ENCODE measurements at places on chromosomes 11 and 22.
A peak's percentile ranks its signal among the peaks of the same experiment; 100 is the strongest.

DNA sequence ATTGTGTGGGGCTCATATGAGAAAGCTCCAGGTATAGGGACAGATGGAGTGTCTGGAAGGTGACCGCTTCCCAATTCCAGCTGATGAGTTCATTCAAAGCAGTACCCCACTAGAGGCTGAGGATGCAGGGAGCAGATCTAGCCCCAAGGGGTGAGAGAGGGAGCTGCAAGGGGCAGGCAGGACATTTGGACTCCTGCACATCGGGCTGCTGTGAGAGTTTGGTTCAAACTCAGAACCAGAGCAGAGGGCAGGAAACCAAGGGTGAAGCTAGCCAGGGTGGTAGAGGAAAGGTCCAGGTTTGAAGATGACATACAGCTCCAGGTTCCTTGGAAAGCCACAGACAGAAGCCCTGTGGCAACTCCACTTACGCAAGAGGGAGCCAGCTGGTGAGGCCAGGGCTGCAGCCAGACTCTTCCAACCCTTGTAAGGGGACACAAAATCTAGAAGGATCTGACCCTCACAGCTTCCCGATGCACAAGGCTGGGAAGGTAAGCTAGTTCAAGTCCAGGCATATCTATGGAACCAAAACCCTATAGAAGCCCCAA, 1.9 kb downstream of the CSNK2A3 start:
- no peak for DNase-seq

DNA sequence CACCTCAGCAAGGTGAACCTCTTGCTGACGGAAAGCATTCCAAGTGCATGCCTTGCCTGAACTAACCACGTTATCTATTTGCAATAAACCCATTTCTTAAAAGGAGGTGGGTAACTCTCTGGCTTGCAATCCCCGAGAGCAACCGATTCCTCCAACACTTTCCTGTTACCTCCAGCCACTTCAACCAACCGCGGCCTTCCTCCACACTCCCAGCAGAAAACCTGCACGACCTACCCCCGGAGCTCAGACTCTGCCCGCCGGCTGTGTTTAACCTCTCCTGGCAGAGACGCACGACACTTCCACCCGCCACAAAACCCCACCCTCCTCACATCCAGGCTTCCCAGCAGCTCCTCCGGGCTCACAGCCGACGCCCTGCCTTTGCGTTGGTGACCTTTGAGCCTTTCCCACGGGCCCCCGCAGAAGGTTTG, 708 bp downstream of the SCO2 start:
- no peak for DNase-seq

DNA sequence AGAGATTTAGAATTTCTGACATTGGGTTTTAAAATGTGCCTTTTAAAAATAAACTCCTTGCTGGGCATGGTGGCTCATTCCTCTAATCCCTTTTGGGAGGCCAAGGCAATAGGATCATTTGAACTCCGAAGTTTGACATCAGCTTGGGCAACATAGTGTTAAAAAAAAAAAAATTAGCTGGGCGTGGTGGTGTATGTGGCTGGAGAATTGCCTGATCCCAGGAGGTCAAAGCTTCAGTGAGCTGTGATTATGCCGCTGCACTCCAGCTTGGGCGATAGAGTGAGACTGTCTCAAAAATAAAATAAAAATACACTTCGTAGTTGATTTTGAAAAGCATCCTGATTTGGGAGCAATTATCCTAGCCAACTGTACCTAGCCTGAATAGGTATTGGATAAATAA, 3.4 kb upstream of the APLP2 start:
- DNase-seq = no peak

GRCh38 chr11:67389477-67389876, 2.3 kb upstream of the RAD9A start:
- no peak for DNase-seq

DNA sequence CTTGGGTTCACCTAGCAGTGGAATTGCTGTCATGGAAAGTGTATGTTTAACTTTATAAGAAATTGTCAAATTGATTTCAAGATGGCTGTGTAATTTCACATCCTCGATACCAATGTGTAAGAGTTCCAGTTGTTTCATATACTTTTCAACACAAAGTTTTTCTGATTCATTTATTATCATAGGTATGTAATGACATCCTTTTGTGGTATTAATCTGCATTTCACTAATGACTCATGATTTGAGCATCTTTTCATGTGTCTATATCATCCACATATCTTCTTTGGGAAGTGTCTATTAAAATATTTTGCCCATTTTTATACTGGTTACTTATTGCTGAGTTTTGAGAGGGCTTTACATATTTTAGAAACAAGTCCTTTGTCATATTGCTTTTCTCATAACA, 17.0 kb upstream of the GLYATL1B start:
- no peak for DNase-seq

DNA sequence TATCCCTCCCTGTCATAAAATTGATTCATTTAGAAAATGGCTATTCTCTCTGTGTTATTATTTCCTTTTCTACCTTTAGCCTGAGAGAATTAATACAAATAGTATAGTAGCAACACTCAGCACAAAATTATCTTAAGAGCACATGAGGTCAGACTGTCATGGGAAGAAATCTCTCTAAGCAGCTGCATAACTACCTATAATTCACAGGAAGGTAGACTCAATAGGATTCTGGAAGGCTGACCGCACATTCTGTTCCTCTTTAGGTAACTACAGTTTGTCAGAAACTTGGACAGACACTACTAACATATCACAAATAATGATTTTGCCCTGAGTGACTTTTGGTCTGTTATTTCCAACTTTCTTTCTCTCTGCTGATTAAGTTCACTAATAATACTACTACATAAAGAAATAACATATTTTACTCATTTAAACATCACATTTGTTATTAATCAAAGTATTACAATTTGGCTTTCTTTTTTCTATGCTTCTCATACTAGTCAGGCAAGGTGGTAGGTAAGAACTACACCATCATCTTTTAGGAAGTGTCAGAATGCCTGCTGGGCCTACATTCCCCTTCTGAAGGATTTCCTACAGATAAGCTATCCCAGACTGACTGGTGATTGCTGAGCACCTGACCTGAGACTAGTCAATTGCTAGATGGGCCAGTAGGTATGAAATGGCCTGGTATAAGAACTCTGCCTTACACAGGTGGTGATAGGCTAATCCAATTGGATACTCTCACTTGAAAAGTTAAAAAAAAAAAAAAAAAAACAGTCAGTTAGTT, 325.1 kb downstream of the DLG2 start:
- no peak for DNase-seq

DNA sequence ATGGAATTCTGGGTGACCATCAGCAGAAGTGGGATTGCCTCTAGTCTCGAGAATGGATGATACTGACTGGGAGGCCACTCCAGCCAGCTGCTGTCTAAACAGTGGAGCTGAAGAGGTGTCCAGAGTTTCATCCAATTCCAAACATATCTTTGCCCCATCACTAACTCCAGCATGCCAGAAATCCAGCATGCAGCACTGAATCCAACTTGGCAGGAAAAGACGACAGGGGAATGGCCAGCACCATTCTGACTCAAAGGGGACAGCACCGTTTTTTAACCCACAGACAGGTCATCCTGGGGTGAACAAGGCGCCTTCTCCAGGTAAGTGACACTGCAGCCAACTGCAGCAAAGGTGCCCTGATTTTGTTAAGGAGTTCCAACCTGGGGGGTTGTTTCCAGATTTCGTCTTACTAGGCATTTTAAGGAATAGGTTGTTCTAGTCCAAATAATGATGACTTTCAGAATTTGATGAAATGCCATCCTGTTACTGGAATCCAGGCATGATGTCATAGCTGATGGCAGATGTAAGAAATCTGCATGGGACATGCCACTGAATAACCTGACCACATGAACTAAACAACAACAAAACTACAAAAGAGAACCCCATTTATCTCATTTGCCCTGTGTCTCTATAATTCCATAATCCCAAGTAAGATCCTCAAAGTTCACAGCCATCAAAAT, 32.3 kb downstream of the FEZ1 start:
- no peak for DNase-seq

DNA sequence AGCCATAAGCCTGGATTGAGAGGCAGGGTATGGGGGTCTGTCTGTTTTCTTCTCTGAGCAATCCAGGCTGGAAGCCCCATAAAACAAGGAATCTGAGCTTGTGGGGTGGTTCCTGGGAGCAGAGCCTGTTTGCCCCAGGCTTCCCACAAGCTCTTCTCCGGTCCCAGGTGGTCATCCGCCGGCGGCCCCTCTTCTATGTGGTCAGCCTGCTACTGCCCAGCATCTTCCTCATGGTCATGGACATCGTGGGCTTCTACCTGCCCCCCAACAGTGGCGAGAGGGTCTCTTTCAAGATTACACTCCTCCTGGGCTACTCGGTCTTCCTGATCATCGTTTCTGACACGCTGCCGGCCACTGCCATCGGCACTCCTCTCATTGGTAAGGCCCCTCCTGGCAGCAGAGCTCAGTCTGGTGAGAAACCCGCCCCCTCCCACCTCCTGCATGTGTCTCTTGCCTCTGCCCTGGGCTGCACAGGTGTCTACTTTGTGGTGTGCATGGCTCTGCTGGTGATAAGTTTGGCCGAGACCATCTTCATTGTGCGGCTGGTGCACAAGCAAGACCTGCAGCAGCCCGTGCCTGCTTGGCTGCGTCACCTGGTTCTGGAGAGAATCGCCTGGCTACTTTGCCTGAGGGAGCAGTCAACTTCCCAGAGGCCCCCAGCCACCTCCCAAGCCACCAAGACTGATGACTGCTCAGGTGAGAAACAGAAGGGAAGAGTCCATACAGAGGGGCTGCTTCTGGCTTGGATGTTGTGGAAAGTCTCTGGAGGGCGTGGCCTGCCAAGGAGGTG, 11.6 kb downstream of the HTR3A start:
- DNase-seq = no peak

GRCh38 chr11:65473278-65473860, 25.5 kb upstream of the MALAT1 start:
- no peak for DNase-seq

DNA sequence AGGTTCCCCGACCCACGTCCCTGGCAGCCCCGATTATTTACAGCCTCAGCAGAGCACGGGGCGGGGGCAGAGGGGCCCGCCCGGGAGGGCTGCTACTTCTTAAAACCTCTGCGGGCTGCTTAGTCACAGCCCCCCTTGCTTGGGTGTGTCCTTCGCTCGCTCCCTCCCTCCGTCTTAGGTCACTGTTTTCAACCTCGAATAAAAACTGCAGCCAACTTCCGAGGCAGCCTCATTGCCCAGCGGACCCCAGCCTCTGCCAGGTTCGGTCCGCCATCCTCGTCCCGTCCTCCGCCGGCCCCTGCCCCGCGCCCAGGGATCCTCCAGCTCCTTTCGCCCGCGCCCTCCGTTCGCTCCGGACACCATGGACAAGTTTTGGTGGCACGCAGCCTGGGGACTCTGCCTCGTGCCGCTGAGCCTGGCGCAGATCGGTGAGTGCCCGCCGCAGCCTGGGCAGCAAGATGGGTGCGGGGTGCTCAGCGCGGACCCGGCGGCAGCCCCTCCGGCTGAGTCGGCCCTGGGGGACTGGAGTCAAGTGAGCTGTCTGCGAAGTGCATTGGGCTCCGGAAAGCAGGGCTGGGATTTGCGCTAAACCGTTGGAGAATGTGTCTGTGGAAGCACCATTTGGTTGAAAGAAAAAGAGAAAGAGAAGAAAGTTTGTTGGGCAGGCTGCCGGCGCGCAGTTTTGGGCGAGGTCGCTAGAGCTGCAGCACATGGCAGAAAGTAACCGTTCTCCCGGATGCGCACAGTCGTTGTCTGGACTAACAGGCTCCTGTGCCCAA, at the start of gene CD44:
CD44 (plus strand) TSS at position 229 of the 779 bp plus-strand sequence; CDS start at position 362, 133 bp downstream.
- DNase-seq = peak; percentile 56

DNA sequence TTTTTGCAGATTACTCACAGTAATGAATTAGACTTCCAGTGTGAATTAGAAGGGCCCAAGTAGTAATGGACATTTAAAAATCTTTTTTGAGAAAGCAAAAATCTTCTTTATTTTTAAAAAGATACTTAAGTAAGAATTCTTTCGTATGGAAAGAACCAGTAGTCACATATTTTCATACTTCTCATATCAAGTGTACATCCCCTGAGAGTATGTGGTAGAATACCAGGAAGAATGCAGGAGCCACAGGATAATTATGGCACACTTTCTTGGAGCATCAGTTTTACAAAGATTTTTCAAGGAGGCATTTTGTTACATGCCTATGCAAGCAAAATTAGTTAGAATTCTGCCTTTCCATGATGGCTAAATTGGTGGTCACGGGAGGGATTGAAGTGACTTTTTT, 28.1 kb downstream of the POLD3 start:
- DNase-seq = no peak

DNA sequence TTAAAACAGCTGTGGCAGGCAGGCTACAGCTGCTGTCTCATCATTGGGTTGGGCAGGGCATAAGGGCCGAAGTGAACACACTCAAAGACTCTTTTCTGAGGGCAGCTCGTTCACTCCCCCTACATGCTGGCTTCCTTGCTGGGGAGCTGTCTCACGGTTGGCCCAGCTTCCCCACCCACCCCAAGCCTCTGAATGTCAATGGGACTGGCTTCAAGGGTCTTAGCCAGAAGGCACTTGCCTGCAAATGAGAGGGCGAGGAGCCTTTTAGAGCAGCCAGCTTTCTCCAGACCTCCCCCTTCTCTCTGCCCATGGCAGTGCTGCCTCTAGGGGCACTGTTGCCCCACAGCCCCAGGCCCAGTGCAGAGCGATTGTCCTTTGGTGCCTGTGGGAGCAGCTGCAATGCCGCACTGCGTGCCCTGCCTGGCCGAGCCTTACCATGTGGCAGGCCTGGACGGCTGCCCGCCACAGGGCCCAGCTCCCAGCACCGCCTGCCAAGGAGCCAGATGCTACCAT, 94.7 kb upstream of the RASSF10 start:
- DNase-seq = no peak

DNA sequence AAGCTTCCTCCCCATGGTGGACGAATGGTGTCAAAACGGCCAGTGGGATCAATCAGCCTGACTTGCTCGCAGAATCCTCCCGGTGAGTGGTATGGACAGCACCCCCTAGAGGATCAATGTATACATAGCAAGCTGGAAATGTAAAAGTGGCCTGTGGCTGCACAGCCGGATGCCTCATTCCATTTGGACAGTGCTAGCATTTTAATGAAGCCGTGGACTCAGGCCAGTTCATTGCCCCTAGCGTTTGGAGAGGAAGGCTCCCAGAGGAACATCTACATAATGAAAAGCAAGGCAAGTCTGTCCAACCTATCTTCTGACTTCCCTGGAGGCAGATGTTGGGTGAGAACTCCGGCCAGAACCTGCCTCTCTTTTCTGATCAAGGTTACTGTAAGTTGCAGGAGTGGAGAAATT, 942.3 kb downstream of the NTM start:
- no peak for DNase-seq

- DNase-seq = no peak
Observed at GRCh38 chr11:15212876-15213275, 98.2 kb downstream of the INSC start.

- DNase-seq = no peak
Observed at GRCh38 chr11:8097468-8097867, 16.5 kb downstream of the TUB start.
